ENCODE measurements at places on chromosomes 11 and 22.

GRCh38 chr11:47572715-47573255 lies 6.0 kb downstream of the KBTBD4 start:
- DNase-seq: no peak

GRCh38 chr22:22346401-22347107 lies 102.0 kb downstream of the VPREB1 start:
- DNase-seq: no peak

- no peak for DNase-seq
Observed at GRCh38 chr11:119875841-119876600, 147.0 kb upstream of the NECTIN1 start.

DNA sequence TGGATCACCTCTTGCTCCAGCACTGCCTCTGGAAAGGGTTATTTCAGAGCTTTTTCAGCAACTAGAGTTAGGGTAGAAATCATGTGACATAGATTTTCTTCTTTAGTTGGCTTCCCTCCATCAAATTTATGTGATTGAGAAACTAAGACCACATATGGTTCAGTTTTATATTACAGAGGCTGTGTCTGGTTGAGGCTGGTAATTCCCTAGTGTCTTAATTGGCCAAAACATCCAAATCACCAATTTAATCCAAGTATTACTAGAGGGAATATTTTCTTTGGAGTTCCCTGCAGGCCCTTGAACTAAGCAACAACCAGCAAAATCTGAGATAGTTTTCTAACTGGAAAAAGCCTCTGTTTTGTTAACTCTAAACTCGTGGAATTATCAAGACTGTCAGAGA lies 136.3 kb downstream of the ARHGAP42 start:
- DNase-seq: no peak

GRCh38 chr22:46044621-46045458 lies 67.9 kb upstream of the WNT7B start:
- no peak for DNase-seq

- DNase-seq: no peak
Observed at GRCh38 chr11:88355887-88356286, 18.4 kb upstream of the CTSC start.

DNA sequence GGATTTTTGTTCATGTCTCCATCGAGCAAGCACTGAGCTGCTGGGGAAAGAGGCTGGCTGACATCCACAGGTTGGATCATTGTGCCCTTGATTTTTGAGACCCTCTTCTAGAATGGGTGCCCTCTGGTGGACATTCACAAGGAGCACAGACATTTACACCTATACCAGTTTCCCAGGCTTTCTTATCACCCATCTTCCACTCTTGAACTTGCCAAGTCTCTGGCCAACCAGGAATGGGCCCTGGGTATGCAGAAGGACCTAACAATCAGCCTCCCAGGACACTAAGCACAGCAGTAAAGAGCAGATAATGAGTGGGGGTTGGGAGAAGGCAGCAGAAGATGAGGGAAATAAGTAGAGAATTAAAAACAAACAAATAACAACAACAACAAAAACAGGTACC lies 5.7 kb upstream of the INTS4 start:
- DNase-seq: peak; percentile 46

GRCh38 chr11:62610403-62610802 lies 2.2 kb downstream of the EML3 start:
- DNase-seq: no peak

- no peak for DNase-seq
Observed at GRCh38 chr22:42955087-42955635, 59.8 kb downstream of the PACSIN2 start.

- no peak for DNase-seq
Observed at GRCh38 chr11:105071089-105071732, 26.1 kb upstream of the CARD16 start.

GRCh38 chr11:72996959-72997358 lies 145.2 kb downstream of the FCHSD2 start:
- no peak for DNase-seq

DNA sequence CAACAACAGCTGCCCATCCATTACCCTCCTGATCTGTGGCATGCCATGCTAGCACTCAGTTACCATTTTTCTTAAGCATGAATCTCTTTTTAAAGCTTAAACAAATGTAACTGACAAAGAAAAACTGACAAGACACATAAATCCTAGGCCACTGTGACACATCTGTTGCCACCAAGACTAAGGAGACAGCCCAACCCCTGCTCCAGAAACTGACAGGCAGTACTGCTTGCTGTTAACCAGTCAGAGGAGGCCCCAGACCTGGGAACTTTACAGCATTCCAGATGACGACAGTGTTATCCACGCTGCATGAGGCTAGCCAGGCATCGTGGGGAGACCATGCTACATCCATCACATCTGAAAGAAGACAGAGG lies 33.8 kb downstream of the HIRA start:
- no peak for DNase-seq

DNA sequence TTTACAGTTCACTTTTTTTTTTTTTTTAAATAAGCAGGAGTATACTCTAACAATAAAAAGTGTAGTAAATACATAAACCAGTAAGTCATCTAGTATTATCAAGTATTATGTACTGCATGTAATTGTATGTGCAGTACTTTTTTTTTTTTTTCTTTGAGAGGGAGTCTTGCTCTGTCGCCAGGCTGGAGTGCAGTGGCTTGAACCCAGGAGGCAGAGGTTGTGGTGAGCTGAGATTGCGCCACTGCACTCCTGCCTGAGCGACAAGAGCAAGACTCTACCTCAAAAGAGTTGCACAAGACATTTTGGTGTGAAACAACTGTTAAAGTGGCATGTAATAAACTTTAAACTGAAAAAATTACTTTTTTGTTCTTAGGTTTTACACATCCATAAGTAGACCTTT lies 16.7 kb downstream of the BCL2L13 start:
- DNase-seq: no peak

DNA sequence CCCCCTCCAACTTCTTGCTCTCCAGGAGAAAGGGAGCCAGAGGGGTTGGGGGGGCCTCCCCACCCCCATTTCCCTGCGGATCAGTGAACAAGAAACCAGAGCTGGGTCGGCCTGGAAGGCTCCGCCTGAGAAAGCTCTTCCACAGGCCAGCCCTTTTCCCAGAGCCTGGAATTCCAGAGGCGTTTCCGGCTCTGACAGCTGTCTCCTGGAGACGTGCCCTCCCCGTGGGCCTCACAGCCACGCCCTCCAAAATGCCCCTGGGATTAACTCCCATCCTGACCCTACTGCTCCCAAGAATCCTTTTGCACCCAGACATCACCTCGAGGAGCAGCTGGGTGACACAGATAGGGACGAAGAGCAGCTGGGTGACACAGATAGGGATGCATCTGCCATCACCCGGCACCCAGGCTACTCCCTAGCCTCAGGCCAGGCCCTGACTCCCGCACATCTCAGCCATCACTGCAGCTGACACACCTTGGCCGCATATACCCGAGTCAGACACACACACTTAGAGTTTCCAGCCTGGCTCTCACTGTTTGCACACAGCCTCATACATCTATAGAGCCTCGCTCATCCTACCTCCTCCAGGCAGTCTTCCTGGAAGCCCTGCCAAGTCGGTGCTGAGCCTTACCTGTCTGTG lies 7.6 kb upstream of the CDC42EP1 start:
- DNase-seq: no peak

- no peak for DNase-seq
Observed at GRCh38 chr11:118151431-118151830, 1.2 kb downstream of the SCN4B start.

DNA sequence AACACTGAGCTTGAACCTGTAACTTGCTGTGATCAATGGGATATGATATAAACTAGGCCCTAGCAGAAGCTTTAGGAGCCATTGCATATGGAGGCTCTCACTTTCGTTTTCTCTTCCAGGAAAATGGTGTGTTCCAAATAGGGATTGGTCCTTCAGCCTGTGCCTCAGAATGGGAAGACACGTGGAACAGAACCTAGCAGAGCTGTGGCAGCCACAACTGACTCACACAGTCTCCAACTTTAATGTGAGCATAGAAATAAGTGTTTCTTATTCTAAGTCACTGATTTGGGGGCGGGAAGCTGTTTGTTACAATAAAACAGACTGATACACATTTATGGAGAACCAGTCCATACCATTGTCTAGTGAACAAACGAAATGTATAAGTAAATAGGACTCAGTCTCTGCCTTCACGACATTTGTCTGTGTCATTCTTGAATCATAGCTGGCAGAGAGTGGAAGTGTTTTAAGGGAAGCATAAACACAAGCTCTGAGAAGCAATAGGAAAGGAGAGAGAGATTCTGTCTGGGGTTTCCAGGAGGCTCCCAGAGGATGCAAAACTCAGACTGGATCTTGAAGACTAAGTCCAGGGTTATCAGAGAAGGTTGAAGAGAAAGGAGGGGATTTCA lies 97.3 kb downstream of the GALNT18 start:
- no peak for DNase-seq

- DNase-seq: no peak
Observed at GRCh38 chr11:5703741-5704536, 14.3 kb downstream of the TRIM22 start.

DNA sequence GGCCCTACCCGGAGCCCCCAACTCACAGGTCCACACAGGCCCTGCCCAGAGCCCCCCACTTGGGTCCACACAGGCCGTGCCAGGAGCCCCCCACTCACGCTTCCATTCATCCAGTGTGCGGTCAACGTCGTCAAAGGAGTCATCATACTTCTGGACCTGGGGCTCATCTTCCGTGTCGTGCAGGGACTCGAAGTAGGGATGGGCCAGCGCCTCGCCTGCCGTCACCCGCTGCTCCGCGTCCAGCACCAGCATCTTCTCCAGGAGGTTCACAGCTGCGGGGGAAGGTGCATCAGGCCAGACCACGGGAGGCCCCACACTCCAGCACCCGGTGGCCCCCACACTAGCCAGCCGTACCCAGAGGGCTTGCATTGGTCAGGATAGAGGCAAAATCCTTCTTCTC lies 4.0 kb upstream of the HDAC10 start:
- no peak for DNase-seq

DNA sequence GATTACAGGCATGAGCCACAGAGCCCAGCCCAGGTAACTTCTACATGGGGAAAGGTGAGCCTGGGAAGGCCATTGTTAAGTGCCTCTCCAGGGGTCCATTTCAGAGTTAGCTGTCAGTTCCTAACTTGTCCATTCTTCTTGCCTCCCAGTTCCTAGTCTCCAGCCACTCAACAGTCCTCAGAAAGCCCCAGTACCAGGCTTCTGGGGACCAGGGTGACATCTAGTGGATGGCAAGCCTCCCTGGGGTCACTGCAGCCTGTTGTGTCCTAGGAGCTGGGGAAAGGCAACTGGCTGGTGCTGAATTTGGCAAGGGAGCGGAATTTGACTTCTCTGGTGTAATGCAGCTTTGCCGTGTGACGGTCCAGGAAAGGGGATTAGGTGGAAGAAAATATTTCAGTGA lies 2.1 kb downstream of the LGALS12 start:
- no peak for DNase-seq
